SK-MEL-5 (cell line): ENCODE measurements at places on chromosomes 11 and 22. TPM values are rescaled to one million over a fixed set of nuclear protein-coding genes. Genes with fewer than 3 reads are reported as not detected.
A peak's percentile ranks its signal among the peaks of the same experiment; 100 is the strongest.

DNA sequence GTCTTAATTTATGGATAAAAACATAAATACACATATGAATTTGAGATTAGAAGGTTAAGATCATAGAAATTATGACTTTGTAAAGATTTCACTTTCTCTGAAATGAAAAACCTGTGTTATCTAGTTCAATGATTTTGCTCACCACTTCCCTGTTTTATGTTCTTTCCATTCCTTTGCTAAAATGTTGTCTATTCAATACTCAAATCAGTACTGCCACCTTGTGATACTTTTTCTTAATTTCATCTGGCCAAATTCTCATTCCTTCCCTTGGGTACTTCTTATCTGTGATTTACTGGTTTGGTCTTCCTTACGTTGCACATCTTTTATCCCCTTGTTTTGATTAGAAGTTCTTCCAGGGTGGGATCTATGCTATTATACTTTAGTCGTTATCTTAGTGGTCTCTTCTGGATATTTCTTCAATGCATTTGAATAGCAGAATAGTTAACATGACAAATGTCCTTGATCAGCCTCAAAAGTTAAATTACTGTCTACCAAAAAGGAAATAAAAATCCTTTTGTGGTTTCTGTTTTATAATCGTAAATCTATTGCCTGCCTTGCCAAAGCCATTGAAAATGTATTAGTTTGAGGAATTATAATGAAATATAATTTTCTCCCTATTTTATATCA lies 197.0 kb downstream of the PGR start:
- DNase-seq, result peak; percentile 63

UPK3A gene
- total RNA-seq, result not detected in 2 replicates

TBX10 gene
- total RNA-seq, result not detected in 2 replicates

DNA sequence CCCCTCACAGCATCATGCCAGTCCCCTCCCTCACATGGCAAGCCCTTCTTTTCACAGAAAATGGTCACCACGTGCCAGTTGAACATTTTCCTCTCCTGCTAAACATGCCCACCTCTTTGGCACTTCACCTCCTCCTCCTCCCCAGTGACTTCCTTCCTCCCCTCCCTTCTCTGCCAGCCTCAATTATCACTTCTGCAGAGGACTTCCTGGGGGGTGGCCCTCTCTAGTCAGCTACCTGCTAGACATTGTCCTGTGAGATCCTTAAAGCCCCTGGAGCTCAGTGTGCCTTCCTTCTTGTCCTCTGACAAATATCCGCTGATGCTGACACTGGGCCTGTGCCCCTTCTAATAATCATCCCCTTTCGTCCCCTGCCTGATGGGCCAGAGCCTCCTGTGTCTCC lies 43.2 kb upstream of the E2F8 start:
- no peak for DNase-seq
